OCI-LY7 (cell line): ENCODE measurements at places on chromosomes 5 and 9. TPM values are rescaled to one million over a fixed set of nuclear protein-coding genes. Genes with fewer than 3 reads are reported as not detected.

DNA sequence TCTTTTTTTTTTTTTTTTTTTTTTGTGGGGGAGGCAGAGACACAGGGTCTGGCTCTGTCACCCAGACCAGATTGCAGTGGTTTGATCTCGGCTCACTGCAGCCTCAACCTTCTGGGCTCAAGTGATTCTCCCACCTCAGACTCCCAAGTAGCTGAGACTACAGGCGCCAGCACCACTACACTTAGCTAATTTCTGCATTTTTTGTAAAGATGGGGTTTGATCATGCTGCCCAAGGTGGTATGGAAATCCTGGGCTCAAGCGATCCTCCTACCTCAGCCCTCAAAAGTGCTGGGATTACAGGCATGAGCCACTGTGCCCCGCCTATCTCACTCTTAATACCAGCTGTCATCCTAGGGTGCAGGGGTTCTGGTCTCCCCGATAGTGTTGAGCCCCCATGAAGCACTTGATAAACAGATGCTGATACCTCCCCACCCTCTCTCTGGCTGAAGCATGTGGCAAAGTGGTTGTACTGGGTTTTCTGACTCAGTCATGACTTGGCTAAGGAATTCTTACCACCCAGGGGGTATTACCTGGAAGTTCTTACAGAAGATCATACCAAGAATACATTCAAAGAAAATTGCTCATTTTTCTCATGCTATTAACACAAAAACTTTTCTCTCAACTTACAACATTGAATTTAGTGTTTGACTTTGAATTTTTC is 110.2 kb upstream of the DAPK1 start:
- DNase-seq: no peak

GRCh38 chr5:73985145-73985544 is 359.1 kb downstream of the ARHGEF28 start:
- no peak for DNase-seq

DNA sequence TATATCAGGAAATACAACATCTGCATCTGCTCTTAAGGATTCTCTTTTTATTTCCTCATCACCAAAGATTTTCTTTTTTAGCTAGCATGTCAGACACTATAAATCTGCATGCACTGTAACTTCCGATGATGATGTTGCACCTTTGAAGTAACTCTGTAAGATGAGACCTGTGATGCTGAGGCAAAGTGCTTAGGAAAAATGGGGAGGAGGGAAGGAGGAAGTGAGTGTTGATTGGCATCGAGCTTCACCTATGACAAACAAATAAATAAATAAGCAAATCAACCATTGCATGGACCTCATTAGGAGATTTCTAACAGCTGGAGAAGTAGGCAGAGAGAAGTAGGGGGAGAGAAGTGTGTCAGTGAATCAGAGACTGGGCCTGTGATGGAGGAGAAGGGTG is 52.6 kb downstream of the ENC1 start:
- DNase-seq: no peak

DNA sequence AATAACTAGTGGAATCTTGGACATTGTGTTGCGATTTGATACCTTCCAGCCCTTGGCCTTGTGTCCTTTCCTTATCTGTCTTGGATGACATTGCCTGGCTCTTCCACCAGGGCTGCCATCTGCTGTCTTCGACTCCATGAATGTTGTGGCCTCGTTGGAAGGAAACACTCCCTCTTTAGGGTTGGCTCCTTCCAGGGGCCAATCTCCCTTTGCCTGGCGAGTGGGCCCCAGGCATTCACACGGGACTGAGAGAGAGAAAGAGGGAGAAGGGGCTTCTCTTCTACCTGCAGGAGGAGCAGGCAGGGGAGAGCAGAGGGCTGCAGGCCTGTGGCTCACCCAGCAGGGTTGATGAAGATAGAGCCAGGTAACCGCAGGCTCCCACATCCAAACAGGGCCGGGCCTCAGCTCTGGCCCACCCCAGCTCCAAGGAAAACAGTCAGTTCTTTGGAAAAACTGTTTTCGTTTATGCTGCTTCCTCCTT is 31.3 kb downstream of the FGF1 start:
- no peak for DNase-seq

DNA sequence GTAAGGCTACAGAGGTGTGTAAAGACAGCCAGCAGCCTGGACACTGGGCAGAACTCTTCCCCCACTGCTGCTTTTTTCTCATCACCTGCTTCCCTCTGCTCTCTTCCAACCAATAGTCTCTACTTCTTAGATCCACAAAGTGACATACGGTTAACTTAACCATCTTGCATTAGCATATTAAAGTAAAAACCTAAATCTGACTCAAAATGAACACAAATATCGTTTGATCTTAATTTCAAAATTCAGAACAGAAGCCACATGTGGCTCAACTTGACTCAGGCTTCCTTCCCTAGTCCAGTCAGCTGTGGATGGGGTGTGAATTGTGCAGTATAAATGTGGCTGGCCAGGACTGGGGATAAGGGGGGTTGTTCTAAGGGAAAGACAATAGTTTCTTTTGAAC is 114.3 kb downstream of the STARD4 start:
- DNase-seq: no peak

GRCh38 chr9:93531374-93531773 is 45.0 kb upstream of the PHF2 start:
- peak; percentile 26 for DNase-seq

- DNase-seq: no peak
These were observed 35.6 kb upstream of the TRIO start for GRCh38 chr5:14107536-14107935.

- DNase-seq: no peak
These were observed 31.3 kb downstream of the MARCHF3 start for GRCh38 chr5:126998895-126999570.

DNA sequence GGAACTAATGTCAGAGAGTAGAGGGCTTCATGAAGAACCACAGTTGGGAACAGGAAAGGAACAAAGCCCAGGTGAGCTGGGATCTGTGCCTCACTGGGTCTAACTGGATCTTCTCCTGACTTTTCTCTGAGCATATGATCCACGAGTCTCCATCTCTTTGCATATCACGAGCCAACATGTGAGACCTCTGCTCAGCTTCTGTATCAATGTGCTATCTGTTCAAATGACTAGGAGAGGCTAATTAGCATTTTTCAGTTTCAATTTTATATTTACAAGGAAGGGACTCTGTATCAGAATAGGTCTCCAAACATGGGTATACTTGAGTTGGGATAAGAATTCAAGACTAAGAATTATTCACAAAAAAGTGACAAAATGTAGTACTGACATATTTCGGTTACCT is 73.8 kb upstream of the SGCD start:
- DNase-seq: no peak

GRCh38 chr5:14039063-14039462 is 94.6 kb upstream of the DNAH5 start:
- DNase-seq: no peak

- DNase-seq: no peak
These were observed 149.7 kb downstream of the ESM1 start for GRCh38 chr5:54835647-54836046.

DNA sequence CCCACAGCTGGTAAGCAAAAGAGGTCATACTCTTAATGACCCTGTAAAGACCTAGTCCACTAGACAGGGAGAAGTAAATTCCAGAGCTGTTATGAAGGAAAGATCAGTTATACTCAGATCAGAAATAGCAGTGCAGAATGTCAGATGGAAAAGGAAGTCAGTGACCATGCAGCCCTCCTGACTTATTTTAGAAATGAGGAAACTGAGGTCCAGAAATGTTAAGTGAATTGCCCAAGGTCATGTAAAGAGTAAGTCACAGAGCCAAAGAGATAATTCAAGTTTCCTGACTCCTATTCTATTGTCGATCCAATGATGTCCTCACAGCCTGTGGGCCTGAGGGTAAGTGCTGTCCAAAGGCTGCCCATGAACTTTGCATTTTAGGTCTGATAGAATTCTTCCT is 214.9 kb upstream of the IL12B start:
- DNase-seq: no peak

DNA sequence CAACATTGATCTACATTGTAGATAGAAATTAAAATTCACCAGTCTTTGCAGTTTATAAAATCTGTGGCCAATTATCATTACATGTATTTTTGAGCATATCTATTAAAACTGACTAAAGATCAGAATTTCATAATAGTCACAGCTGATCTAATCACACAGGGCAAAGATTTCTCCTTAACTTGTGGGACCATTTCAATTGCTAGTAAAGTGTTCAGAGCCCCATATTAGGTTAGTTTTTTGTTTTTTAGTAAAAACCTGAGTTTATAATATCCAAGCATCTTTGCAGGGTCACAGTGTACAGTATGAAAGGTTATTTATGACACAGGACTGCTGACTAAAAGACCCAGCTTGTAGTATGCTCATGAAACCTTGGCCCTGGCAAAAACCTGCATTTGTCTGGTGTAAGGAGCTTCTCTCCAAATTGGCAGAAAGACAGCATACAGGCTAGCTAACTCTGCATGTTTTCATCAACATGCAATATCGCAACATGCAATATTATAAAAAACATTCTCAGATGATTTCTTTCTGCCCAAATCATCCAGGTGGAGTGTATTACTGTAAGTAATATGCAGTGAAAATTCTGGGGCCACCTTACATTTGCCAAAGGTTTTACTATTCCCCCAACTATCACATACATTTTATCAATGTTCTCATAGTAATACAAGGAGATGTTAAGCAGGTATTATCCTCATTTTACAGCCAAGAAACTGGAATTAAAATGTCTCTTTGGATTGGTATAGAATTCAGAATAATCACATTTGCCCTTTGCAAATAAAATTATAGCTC is 37.7 kb upstream of the ALDH1A1 start:
- DNase-seq: no peak

DNA sequence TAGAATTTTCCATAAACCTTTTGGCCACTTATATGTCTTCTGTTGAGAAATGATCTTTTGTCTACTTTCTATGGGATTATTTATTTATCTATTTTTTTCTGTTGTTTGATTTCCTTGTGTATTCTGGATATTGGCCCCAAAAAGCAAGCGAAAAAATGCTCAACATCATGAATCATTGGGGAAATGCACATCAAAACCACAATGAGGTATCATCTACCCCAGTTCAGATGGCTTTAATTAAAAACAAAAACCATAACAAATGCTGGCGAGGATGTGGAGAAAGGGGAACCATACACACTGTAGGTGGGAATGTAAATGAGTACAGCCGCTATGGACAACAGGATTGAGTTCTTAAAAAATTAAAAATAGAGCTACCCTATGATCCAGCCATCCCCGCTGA is 125.0 kb upstream of the LPCAT1 start:
- DNase-seq: no peak

Gene SPATA31A3
- not detected in 2 replicates for total RNA-seq

Gene PCA3
- not detected in 2 replicates for total RNA-seq

Gene DPM2
- 47.7 and 50.7 TPM in 2 replicates for total RNA-seq

Gene UBE2QL1
- total RNA-seq: not detected in 2 replicates

Gene SPATA31E1
- not detected in 2 replicates for total RNA-seq

Gene SPINK1
- not detected in 2 replicates for total RNA-seq
